ENCODE measurements at places on chromosomes 16 and 17.

DNA sequence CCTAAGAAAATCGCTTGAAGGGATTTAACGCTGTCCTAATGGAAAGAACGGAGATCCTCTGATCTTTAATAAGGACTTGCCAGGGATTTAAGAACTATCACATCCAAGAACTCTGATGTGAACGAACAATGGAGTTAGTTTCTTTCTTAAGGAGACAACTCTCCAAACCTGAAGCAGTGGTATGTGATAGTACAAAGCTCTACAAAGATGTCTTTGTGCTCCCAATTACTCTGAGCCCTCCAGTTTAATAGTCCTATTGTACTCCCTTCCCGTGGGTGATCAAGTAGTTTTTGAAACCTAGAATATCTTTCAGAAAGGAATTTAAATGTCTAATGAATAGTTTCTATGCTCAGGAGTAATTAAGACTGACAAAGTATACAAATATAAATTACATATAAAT lies 123.8 kb downstream of the FTO start:
- no peak for DNase-seq

- DNase-seq: peak; percentile 75
Observed at GRCh38 chr16:23121024-23121423, 28.2 kb downstream of the USP31 start.

- no peak for DNase-seq
Observed at GRCh38 chr16:164827-165538, 795 bp upstream of the HBM start.

DNA sequence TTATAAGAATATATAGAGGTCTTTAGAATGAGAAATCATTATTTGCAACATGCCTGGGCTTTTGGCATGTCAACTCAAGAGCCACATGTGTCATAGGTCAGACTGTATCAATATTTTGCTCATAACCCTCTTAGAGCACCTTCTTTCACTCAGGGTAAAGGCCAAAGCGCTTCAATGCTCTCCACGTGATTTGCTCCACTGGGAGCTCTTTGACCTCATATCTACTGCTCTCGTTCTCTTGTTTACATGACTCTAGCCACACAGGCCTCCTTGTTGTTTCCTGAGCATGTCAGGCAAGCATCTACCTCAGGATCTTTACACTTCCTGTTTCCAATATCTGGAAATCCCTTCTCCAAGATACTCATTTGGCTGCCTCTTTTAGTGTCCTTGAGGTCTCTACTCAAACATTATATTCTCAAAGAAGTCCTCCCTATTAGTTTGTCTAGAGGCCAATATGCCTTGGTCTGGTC lies 148.4 kb downstream of the TOX3 start:
- DNase-seq: no peak

DNA sequence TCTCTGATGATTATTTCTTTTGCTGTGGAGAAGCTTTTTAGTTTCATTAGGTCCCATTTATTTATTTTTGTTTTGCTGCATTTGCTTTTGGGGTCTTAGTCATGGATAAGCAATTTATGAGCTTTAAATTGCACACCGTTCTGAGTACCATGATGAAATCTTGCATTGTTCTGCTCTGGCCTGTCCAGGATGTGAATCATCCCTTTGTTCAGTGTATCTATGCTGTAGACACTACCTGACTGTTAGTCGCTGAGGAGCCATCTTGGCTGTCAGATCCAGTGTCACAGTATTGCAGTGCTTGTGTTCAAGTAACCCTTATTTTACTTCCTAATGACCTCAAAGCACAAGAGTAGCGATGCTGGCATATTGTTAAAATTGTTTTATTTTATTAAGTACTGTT lies 218.0 kb upstream of the CNTNAP4 start:
- DNase-seq: no peak

- DNase-seq: no peak
Observed at GRCh38 chr16:1980030-1980769, 1.1 kb downstream of the NOXO1 start.

- DNase-seq: no peak
Observed at GRCh38 chr16:56700195-56700594, 17.9 kb downstream of the MT1X start.

DNA sequence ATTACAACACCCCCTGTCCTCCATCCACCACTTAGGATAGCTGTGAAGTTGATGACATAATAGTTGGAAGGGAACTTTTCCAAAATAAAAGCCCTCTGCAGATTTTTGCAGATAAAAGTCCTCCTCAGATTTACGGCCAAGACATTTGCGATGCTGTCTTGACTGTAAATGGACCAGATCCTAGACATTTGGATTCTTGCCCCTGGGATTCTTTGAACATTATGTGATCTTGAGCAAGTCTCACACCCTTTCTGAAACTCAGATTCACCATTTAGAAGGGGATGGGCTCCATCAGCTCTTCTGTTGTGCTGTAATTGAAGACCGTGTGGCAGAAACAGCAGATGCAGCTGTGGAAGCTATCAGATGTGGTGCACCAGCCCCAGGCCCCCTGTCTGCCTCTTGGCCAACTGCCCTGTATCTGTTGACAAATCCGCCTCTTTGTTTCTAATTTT lies 153.9 kb upstream of the CACNG3 start:
- peak; percentile 57 for DNase-seq

DNA sequence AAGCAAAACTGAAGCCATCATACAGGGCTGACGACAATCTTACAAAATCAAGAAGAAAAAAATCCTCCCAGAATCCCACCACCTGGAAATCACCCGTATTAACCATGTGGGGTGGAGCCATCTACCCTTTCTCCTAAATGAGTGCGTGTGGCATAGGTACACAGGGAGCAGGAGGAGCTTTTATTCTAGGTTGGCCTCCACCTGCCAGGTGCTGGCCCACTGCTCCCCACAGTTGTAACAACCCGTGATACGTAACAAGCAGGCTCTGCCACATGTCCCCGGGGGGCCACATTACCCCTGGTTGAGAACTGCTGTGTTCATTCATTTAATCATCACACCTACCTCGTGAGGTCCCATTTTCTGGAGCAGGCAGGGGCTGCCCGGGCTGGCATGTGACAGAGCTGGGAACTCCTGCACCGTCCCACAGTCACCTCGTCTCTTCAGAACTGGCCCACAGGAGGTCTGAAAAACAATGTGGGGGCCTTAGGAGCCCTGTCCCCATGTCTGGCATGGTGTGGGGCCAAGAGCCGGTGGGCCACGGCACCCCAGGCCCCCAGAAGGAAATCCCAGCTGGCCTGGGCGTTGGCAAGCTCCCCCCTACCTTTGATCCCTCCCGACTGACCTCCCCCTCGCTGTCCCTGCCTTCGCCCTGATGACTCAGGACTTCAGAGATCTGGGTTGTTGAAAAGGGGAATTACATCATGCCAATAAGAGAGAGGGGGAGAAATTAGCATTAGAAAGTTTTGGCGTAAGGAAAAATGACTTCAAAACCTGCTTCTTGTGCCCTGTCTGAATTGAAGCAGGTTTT lies 12.9 kb downstream of the CMIP start:
- no peak for DNase-seq

DNA sequence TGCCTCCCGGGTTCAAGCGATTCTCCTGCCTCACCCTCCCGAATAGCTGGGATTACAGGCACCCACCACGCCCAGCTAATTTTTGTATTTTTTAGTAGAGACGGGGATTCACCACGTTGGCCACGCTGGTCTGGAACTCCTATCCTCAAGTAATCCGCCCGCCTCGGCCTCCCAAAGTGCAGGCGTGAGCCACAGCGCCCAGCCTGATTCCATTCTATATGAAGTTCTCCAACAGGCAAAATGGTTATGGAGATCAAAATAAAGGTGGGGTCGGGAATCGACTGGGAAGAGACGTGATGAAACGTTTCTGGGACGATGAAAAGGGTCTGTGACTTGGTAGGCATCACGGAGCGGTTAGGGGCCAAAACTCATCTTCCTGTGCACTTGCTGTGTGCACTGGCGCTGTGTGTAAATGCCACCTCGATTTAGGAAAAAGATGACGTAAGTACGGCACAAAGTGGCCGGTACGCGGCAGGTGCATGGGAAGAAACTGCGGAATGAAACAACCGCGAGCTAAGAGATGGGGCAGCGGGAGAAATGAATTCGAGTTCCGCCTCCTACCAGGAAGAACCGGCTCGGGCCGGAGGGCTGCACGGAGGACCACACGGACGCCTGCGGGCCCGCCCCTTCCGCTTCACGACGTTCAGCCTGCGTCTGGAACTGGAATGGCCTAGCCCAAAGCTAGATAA lies 1.6 kb downstream of the TP53 start:
- peak; percentile 98 for DNase-seq

DNA sequence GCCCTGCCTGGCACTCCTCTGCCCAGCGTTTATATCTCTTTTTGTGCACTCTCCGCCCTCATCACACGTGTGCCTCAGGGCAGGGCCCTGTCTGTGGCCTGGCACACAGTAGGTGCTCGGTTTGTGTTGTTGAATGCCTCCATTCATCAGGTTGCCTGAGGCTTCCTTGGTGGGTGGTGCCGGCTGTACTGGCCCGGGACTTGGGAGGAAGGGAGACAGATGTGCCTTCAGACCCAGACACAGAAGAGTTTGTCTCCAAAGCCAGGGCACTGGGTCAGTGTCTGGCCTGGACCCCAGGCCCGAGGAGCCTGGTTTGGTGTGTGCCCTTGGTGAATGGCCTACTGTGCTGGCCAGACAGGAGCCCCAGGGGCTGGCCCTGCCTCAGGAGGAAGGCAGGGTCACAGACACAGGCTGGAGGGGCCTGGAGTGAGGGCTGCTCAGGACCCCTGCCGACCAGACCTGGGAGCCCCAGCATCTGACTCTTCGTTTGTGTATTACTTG lies 71.6 kb downstream of the RAI1 start:
- DNase-seq: no peak

DNA sequence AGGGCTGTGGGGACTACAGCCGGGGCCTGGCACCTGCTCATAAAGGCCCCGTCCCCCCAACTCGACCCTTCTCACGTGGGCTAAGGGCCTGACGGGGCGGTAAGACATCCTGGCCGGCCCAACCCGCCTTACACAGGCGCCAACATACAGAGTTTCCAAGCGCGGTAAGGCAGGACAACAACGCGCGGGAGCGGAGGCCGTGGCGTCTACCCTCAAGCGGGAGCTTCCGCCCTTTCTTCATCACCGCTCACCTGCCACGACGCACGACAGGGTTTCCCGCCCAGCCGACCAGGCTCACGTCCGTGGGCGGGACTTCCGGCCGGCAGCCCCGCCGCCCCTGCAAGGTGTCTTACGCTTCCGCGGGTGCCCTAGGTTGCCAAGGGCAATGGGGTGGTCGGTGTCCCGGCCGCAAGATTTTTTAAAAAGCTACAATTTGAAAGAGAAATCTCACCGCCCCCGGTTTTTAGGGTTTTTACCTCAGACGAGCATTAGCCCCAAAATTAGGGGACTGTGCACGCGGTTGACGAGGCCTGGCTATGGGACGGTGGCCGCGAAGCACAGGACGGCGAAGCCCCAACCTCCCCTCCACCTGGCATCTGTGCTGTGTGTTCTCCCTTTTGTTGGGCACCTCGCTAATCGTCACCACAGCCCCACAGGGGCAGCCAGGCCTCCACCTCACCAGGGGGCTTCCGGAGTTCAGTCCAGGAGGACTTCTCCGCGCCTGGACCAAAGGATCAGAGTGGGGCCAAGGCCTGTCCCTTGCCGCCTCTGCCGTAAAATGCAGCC lies at the start of gene TERB1:
TSS of gene TERB1 (minus strand) at position 265 of the 786 bp plus-strand sequence. CDS start 4,786 bp downstream, outside the sequence.
- no peak for DNase-seq

- DNase-seq: no peak
Observed at GRCh38 chr17:76670718-76671122, 27.2 kb upstream of the ST6GALNAC1 start.

GRCh38 chr16:28883221-28883996 lies 5.1 kb downstream of the ATP2A1 start:
- DNase-seq: no peak

- DNase-seq: no peak
Observed at GRCh38 chr17:63991611-63992010, 6.5 kb upstream of the PRR29 start.

DNA sequence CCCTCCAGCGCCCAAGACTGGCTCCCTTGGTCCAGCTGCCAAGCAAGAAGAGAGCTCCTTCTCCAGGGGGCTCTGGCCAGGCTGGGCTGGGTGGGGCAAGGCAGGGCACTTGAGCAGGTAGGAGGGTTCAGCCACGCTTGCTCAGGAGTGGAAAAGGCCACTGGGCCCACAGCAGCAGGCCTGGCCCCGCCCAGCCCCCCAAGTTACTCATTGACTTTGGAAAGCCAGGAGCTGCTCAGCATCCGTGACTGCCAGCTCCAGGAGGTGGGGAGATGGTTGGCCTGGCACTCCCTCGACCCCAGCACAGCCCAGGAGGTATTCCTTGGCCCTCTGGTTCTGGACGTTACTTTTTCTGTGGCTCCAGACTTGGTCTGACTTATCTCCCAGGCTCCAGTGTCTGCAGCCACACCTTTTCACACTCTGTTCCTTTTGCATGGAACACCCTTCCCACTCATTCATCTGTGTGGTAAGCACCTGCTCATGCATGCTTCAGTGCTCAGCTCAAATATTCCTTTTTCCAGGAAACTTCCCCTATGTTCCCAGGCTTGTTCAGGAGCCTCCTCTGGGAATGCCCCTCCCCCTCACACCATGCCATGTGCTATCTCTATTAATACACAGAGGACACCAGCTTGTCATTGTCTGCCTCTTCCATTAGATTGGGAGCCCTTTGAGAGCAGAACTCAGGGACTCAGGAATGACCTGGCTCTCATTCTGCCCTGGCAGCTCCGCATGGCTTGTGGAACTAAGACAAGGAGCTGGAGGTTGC lies at the start of gene CDH16:
TSS of gene CDH16 (minus strand) at position 83 of the 766 bp plus-strand sequence. CDS start 820 bp downstream, outside the sequence.
- DNase-seq: no peak

DNA sequence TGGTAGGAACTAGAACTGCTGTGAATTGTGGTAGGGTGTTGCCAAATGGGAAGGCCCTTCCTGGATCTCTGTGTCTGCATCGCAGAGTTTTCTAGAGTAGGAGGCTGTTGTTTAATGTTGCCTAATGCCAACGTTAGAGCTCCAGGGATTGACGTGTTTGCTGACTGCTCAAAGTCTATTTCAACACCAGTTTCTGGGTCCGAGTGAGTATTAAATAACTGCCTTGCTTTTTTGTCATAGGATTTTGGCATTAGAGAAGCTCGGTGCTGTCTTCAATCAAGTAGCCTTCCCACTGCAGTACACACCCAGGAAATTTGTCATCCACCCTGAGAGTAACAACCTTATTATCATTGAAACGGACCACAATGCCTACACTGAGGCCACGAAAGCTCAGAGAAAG lies 40.0 kb downstream of the SF3B3 start:
- DNase-seq: no peak

- no peak for DNase-seq
Observed at GRCh38 chr17:66963521-66963908, 992 bp upstream of the CACNG4 start.

GRCh38 chr16:11067697-11068141 lies 123.4 kb downstream of the CLEC16A start:
- DNase-seq: no peak

DNA sequence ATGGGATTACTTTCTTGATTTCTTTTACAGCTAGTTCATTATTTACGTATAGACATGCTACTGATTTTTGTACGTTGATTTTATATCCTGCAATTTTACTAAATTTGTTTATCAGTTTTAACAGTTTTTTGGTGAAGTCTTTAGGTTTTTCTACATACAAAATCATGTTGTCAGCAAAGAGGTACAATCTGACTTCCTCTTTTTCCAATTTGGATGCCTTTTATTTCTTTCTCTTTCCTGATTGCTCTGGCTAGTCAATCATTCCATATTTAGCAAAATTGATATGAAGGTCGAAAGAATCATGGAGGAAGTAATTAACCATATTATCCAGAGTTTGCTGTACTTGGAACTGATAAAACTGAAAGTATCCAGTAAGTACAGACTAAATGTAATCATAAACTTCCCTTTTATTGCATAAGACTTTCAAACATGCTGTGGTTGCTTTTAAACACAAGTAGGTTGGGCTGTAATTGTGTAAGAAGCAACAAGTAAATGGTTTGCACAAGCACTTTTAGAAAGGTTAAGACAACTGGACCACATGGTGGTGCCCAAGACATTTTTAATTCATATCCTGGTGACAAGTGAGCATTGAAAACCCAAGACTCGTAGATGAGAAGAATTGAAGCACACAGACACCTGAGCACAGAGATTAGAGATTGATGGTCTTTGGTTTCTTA lies 8.4 kb downstream of the GDE1 start:
- DNase-seq: no peak
